ENCODE measurements at places on chromosomes 13 and 19.
A peak's percentile ranks its signal among the peaks of the same experiment; 100 is the strongest.

- peak; percentile 60 for DNase-seq
Observed at GRCh38 chr13:21435687-21436151, 23.4 kb downstream of the ZDHHC20 start.

DNA sequence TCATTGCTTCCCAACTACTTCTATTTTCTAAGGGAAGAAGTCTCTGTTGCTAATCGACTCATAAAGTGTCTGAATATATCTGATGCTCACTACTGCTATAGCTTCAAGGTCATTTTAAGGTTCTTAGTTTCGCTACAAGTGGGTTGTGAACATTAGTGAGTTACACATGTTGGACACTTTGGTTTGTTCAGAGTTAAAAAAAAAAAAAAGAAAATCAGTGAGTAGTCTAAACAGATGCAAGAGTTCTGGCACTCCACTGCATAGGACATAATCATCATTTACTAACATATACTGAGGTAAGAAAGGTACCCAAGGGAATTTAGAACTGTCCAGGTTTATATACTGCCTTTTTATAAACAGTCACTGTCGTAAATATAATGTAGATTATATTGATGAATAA, 108.8 kb downstream of the KLF12 start:
- DNase-seq: no peak

DNA sequence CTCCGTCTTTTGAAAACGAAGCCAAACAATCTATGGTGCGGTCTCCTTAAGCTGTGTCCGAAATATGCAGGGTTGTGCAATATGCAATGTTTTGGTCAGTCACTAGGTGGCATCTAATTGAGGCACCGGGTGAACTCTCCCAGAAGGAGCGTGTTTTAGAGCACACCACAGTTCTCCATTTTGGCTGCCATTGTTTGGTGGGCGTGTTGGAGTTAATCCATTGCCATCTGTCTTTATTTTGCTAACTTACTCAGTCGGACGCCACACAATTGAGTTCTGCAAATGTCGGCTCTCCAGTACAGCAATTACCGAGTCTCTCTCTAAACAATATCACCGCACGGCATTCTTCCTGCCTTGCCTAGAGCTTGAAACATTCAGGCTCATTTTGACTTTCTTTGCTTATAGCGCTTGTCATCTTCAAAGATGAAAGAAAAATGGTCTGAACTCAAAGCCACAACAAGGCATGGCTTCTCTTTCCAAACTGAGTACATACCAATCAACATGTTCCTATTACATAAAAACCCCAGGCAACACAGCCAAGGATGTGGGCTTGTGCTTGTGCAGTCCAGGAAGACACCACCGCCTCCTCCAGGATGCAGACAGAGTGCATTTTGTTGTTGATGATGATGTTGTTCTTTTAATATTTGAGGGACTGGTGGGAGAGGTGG, 182.0 kb upstream of the SERP2 start:
- no peak for DNase-seq

DNA sequence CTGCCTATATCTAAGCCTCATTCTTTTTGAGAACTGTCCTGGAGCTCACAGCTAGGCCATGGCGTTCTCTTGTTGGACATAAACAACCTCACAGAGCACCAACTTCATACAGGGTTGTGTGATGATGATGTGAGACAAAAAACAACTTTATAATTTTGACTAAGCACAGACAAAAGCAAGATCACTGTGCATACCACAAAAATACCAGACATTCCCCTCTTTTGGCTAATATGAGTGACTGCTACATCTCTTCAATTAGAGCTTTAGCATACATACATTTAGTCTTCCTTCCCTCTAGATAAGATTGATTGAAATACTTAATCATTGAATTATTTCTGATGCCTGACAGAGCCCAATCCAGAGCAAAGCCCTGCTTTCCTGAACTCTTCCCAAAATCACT, 8.3 kb downstream of the MAB21L1 start:
- DNase-seq: no peak

- DNase-seq: no peak
Observed at GRCh38 chr19:6023085-6023682, 45.2 kb upstream of the RANBP3 start.

DNA sequence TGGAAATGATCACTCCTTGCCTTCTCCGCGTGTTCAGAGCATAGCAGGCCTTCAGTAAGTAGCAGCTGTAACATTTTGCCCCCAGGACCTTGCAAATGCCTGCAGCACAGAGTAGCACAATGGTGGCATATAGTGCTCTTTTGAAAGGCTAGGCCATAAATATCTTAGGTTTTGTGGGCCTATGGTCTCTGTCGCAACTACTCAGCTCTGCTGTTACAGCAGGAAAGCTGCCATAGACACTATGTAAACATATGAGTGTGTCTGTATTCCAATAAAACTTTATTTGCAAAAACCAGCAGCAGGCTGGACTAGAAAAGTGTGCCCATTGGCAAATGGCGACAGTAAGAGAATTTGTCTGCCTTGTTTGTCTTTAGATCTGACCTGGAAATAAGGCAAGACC, 9.4 kb downstream of the ITPKC start:
- DNase-seq: no peak

- DNase-seq: no peak
Observed at GRCh38 chr19:5063873-5064645, 95.1 kb downstream of the KDM4B start.

DNA sequence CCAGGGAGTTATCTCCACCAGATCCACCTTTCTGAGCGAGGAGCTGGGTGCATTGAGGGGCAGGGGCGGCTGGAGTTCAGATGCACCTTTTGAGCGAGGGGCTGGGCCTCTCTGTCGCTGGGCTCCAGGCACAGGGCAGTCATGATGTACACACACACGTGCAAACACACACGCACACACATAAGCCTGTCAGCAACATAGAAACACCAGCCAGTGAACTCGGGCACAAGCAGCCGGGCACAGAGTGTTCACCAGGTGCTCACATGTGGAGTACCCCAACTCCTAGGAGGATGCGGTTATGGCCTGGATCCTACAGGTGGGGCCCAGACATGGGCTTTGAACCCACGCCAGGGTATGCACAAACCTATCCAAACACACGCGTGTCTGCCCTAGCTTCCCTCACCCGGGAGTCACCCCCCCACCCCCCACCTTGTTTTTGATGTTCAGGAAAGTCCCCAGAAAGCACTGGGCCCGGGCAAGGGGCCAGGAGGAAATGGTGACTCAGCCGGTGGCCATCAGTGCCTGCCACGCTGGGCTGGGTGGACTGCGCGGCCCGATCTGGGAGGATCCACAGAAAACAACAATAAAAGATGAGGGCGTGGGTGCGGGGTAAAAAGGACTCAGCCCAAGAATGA, 13.3 kb downstream of the ARRDC2 start:
- DNase-seq: peak; percentile 93

GRCh38 chr13:36454987-36455386, 22.7 kb downstream of the CCNA1 start:
- no peak for DNase-seq

GRCh38 chr19:8320564-8321066, 560 bp downstream of the NDUFA7 start:
- DNase-seq: no peak

DNA sequence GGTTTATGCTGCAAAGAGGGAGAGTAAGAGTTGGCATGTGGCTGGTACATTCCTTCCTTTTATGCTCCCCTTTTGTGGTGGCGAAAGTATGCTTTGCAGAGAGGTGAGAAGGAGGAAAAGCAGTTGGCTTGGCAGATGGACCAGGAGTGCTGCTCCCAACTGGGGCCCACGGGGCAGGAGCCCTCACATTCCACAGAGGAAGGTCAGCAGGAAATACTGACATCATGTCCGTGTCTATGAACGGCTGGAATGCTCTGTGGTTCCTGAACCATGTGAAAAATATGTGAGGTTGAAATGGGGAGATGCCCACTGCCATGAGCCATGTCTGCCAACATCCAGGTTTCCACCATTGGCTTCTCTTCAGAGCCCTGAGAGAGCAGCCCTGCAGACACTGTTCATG, 33.3 kb upstream of the GAS6 start:
- no peak for DNase-seq

DNA sequence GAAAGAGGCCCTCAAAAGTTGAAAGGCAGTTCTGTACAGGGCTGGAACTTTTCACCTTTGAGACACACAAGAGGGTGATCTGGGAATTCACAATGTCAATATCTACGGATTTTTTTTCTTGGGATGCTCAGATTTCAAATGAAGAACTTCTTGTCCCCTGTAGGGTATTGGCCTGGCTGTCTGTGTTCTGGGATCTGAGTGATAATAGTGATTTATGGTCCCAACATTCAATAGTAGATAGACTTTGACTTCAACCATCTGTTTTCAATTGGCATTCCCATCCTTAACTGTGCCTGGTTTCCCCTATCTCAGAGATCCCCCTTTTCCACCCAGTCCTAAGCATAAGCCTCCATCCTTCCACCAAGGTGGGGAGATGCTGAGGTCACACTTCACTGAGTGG, 274.1 kb downstream of the COG6 start:
- DNase-seq: no peak

DNA sequence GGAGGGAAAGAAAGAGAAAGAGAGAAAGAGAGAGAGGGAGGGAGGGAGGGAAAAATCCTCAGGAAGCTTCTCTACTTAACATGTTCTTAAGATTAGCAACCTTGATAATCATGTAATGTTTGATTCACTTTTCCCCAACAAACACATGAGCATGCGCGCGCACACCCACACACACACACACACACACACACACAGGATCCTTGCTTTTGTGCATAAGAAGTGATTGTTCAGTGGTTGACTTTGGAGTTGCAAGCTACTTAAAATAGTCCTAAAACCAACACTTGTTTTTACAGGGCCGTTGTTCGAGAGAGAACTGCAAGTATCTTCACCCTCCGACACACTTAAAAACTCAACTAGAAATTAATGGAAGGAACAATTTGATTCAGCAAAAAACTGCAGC, 100.0 kb upstream of the RAP2A start:
- DNase-seq: no peak

All from Right ventricle myocardium superior (tissue), 1 donor.